ENCODE measurements at places on chromosomes 6 and 20. TPM values are rescaled to one million over a fixed set of nuclear protein-coding genes. Genes with fewer than 3 reads are reported as not detected.

COL9A1 gene
- 7.8 TPM for total RNA-seq

FAXC gene
- 17.2 TPM for total RNA-seq

SLC4A11 gene
- 29.4 TPM for total RNA-seq

- no peak overlapping the region for H3K4me3 ChIP-seq
- DNase-seq: no peak
- H3K36me3 ChIP-seq: no peaks in the 10 kb centered on the region
- H3K27me3 ChIP-seq: no peaks in the 10 kb centered on the region
Observed at GRCh38 chr20:41670631-41671030, 52.5 kb upstream of the CHD6 start.

PRL gene
- total RNA-seq: not detected

- H3K4me3 ChIP-seq: no peak overlapping the region
- no peaks in the 10 kb centered on the region for H3K4me1 ChIP-seq
- DNase-seq: no peak
- no peaks in the 10 kb centered on the region for H3K27me3 ChIP-seq
- peak overlapping the region; percentile 74 for H3K27ac ChIP-seq
Observed at GRCh38 chr6:68559716-68560115, 75.4 kb upstream of the ADGRB3 start.

ISM1 gene
- total RNA-seq: 0.24 TPM

KCNS1 gene
- total RNA-seq: 0.99 TPM

DNA sequence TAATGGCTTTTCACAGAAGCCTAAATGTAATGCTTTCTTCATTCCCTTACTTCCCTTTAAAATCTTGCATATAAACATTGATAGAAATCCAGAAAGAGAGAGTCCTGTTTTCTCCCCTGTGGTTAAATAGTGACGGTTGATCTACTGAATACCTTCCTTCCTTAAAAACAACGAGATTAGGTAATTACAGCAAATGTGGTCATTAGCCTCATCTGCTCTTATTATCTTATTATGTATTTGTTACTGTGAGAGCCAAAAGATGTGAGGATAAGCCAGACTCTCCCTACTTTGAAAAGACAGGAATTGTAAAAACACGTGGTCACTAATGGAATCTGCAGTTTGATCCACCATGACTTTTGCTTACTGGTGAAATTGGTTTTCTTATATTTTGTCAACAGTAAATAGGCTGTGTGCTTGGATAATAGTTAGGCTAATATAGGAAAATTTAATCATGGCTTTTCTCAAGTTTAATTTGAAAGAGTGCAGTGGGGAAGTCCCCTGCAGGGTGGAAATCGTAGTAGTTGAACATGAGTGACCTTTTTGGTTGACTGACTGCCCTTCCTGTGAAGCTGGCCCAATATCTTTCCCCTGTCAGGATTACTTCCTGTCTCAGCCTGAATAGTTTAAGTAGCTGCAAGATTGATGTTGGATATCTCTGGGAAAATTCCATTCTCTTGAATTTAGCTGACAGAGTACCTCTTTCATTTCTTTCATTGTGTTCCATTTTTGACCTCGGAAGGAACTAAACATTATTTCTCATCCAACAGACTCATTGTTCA lies 62.8 kb downstream of the JARID2 start:
- H3K27ac ChIP-seq: no peak overlapping the region
- no peak for DNase-seq
- no peak overlapping the region for H3K4me3 ChIP-seq
- peaks cover 4% of the 10 kb centered on the region for H3K36me3 ChIP-seq
- peaks cover 28% of the 10 kb centered on the region for H3K4me1 ChIP-seq
- no peaks in the 10 kb centered on the region for H3K27me3 ChIP-seq

DNA sequence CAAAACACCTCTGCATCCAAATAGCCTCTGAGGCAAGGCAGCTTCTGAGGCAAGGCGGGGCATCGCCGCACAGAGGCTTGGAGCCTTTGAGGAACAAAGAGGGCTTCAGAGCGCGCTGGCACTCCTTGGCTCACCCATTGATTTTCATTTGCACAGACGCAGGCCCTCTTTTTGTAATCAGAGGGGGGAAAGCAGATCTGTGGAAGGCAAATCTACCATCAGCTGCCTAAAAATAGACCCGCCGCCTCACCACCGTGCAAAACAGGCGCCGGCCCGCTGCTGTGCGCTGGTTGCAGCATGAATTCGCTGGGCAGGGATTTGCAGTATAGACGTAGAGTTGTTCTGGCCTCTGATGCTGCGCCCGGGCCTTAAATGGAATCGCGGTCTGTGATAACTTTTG lies 69.9 kb upstream of the STMND1 start:
- H3K4me3 ChIP-seq: no peak overlapping the region
- H3K4me1 ChIP-seq: no peaks in the 10 kb centered on the region
- H3K27ac ChIP-seq: no peak overlapping the region

DNA sequence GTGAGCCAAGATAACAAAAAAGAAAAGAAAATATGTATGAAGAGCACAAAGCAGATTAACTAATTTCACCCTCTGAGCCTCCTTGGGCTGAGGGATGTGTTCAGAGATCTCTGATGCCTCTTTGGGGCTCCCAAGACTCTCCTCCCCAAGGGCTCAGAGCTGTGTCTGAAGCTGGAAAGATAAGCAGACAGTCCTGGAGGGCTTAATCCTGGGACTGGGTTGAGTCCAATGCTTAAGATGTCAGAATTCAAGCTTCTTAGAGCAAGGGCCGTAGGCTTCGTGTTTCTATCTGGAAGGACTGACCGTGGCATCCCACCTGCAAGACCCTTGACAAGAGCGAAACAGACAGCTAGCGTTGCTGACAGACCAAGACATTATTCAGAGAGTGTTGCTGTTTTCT lies 229.0 kb downstream of the ZMYND8 start:
- DNase-seq: no peak
- no peaks in the 10 kb centered on the region for H3K4me1 ChIP-seq
- H3K4me3 ChIP-seq: no peak overlapping the region
- H3K27ac ChIP-seq: no peak overlapping the region

SLC22A2 gene
- 0.86 TPM for total RNA-seq

GRCh38 chr20:15045246-15045645 lies 707.8 kb upstream of the FLRT3 start:
- no peak overlapping the region for H3K27ac ChIP-seq
- DNase-seq: no peak
- no peaks in the 10 kb centered on the region for H3K36me3 ChIP-seq
- H3K4me3 ChIP-seq: no peak overlapping the region
- H3K4me1 ChIP-seq: no peaks in the 10 kb centered on the region
- H3K27me3 ChIP-seq: no peaks in the 10 kb centered on the region

ZC2HC1B gene
- not detected for total RNA-seq

KCNB1 gene
- total RNA-seq: 0.42 TPM

- H3K4me3 ChIP-seq: no peak overlapping the region
- DNase-seq: no peak
- peaks cover 3% of the 10 kb centered on the region for H3K4me1 ChIP-seq
Observed at GRCh38 chr6:130980310-130981032, 82.6 kb downstream of the EPB41L2 start.

DNA sequence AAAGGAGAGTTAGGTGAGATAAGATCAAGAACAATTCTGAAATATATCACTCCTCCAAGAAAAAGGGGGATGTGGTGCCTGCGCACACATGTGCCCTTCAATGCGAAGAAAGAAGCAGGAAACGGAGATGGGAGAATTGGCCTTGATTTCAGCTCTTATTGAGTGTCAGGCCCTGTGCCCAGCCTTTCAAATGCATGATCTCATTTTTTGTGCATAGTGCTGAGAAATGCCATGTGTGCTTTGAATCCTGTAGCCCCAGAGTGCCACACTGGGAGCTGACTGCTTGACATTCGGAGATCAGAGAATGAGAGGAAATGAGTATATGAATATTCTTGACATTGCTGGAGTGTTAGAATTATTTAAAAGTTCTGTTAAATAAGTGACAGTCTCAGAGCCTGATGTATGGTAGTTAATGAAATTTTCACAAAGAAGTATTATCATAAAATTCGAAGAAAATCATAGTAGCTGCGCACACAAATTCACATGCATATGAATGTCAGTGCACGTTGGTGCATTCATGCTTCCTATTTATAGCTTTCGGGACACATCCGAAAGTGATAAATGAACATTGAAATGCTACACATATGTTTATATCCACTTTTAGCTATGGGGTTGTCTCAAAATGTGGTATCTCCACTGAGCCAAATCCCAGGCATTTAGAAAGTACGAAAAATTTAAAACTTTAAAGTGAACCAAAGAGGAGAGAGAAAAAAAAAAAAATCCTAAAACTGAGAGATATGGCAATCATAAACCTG lies 172.0 kb downstream of the KCNQ5 start:
- no peak overlapping the region for H3K4me3 ChIP-seq
- H3K27ac ChIP-seq: no peak overlapping the region
- no peaks in the 10 kb centered on the region for H3K36me3 ChIP-seq
- H3K27me3 ChIP-seq: no peaks in the 10 kb centered on the region

FAM217A gene
- total RNA-seq: not detected

DNA sequence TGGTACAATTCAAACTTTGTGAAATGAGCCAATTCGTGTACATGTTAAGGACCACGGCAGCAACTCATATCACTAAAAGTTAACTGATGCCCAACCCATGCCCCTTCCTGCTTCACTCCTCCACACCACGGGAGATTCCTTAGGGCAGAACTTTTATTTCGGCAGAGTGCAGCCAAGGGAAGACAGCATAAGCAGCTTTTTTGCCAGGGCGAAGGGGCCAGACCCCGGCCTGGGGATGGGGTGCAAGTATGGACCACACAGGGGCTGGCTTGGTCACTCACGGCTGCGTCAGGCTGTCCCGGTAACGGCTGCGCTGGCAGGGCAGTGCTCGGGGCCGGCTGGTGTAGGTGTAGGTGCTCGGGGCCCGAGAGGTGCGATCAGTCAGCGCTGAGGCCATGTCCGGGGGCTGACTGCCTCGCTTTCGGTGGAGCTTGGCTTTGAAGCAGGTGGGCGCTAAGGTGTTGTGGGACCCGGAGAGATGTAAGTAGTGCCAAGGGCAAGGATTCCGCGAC lies 792 bp downstream of the RSPH3 start:
- no peak overlapping the region for H3K27ac ChIP-seq
- no peaks in the 10 kb centered on the region for H3K27me3 ChIP-seq
- H3K4me1 ChIP-seq: no peaks in the 10 kb centered on the region
- H3K4me3 ChIP-seq: peak overlapping the region; percentile 99

DNA sequence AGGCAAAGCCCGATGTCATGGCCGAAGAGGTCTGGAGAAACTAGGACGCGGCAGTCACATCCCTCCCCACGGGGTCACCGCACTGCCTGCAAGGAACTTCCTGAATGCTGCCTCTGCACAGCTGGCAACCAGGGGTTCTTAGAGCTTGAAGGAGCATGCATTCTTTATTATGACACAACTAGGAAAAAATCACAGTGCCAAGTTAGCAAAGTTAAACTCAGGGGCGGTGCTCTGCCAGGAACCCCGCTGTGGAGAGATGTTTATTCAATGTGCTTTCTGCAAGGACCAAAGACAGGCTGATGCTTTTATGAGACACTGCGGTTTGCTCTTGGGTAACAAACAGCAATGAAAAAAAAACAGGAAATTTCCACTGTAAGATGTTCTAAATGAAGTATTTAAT lies 287.3 kb upstream of the FOXQ1 start:
- H3K36me3 ChIP-seq: peaks cover 8% of the 10 kb centered on the region
- H3K4me3 ChIP-seq: no peak overlapping the region
- H3K27ac ChIP-seq: no peak overlapping the region
- no peaks in the 10 kb centered on the region for H3K27me3 ChIP-seq
- H3K4me1 ChIP-seq: peaks cover 2% of the 10 kb centered on the region

- no peak overlapping the region for H3K27ac ChIP-seq
- no peaks in the 10 kb centered on the region for H3K36me3 ChIP-seq
Observed at GRCh38 chr20:15958142-15958541, 615.1 kb downstream of the KIF16B start.

DNA sequence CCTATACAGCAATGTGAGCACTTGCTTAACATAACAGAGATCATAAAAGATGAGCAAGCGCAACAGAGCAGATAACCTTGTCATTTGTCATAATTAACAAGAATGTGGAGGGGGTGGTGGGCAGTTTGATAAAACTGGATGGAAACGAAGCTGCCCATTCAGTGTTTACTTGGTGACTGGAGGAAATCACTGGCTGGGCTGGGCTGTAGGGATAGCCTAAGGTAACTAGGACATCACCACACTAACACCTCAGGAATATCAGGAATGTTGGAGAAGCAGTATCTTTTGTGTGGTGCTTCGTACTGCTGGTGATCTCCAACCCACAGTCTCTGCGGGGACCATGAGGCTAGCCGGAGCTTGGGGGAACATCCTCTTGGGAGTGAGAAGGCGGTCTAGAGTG lies 218.4 kb downstream of the HIVEP2 start:
- no peaks in the 10 kb centered on the region for H3K4me1 ChIP-seq
- H3K27ac ChIP-seq: no peak overlapping the region
- no peaks in the 10 kb centered on the region for H3K27me3 ChIP-seq

- H3K27me3 ChIP-seq: no peaks in the 10 kb centered on the region
- no peak overlapping the region for H3K4me3 ChIP-seq
- no peak for DNase-seq
- H3K4me1 ChIP-seq: no peaks in the 10 kb centered on the region
Observed at GRCh38 chr20:62719250-62719935, 10.8 kb downstream of the NTSR1 start.

DNA sequence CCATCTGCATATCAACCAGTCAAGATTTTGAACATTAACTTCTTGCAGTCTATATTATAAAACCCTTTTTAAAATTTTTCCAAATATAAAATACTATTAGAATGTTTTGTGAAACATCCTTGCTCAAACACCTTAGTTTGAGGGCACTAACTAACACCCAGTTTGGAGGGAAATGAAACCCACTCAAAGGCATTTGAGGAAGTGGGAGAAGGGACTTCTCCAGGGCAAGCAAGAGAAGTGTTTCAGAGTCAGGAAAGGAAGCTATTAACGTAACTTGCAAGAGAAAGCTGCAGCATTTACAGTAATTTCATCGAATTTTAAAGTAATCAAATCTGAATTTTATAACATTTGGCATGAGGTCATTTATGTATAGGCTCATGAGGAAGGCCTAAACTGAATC lies 21.3 kb downstream of the MTFR2 start:
- H3K4me3 ChIP-seq: no peak overlapping the region
- no peaks in the 10 kb centered on the region for H3K27me3 ChIP-seq
- H3K36me3 ChIP-seq: peaks cover 14% of the 10 kb centered on the region
- H3K27ac ChIP-seq: no peak overlapping the region
- DNase-seq: no peak
- no peaks in the 10 kb centered on the region for H3K4me1 ChIP-seq

DNA sequence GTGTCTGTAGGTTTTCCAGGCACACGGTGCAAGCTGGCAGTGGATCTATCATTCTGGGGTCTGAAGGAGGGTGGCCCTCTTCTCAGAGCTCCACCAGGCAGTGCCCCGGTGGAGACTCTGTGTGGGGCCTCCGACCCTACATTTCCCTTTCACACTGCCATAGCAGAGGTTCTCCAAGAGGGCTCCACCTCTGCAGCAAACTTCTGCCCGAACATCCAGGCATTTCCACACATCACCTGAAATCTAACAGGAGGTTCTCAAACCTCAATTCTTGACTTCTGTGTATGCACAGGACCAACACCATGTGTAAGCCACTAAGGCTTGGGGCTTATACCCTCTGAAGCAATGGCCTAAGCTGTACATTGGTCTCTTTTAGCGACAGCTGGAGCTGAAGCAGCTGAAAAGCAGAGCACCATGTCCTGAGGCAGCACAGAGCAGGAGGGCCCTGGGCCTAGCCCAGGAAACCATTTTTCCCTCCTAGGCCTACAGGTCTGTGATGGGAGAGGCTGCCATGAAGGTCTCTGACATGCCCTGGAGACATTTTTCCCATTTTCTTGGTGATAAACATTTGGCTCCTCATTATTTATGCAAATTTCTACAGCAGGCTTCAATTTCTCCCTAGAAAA lies 253.3 kb downstream of the ERMARD start:
- peaks cover 32% of the 10 kb centered on the region for H3K36me3 ChIP-seq
- peak; percentile 24 for DNase-seq
- no peak overlapping the region for H3K4me3 ChIP-seq
- H3K27me3 ChIP-seq: no peaks in the 10 kb centered on the region

GRCh38 chr20:50478162-50478990 lies 31.8 kb upstream of the PTPN1 start:
- no peaks in the 10 kb centered on the region for H3K4me1 ChIP-seq
- no peaks in the 10 kb centered on the region for H3K36me3 ChIP-seq
- DNase-seq: peak; percentile 80
- no peak overlapping the region for H3K27ac ChIP-seq
- no peak overlapping the region for H3K4me3 ChIP-seq
